ENCODE measurements at places on chromosomes 1 and 21.

DNA sequence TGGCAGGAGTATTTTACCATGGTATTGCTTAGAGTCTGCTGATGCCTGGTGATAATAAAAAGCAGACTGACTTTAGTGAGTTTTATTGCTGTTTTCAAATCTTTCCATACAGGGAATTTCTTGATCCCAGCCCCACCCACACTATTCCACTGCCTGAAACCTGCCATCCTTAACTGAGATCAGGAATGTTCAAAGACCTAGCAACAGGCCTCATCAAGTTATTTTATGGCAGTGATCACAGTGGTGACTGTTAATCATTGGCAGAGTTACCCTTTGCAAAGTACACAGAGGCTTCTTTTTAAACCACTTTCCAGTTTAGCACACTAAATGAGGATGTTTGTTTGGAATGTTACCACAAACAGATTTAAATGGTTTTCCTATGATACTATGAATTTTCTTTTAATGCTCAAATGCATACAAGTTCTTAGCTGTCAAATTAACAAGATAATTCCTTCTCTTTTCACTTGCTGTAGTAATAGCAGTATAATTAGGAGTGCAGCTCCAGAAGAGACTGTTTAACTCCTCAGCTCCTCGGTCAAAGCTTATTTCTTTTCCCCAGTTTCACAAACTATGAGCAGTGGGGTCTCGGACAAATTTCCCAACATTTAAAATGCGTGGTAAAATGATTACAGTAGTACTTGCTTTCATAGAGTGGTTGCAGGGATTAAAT is 69.9 kb upstream of the USP25 start:
- DNase-seq: no peak

DNA sequence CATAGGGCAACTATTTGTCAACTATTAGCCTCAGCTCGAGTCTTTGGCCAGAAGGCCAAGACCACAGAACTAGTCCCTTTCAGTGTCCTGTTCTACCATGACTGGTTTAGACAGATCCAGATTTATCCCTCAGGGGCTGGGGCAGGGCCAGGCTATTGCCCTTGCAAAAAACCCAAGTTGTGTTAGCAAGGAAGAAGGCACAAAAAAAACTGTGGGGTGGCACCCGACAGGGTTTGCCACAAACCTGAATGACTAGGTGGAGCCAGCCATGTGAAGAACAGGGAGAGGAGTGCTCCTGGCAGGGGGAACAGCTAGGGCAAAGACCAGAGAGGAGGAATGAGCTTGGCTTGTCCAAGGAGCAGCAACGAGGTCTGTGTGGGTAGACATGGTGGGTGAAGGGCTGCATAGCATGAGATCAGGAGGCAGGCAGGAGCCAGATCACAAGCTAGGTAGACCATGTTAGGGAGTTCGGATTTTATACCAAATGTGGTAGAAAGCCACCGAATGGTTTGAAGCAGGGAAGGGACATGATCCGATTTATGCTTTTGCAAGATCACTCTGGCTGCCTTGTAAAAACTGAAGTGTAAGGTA is 4.3 kb downstream of the DCST1 start:
- DNase-seq: no peak

DNA sequence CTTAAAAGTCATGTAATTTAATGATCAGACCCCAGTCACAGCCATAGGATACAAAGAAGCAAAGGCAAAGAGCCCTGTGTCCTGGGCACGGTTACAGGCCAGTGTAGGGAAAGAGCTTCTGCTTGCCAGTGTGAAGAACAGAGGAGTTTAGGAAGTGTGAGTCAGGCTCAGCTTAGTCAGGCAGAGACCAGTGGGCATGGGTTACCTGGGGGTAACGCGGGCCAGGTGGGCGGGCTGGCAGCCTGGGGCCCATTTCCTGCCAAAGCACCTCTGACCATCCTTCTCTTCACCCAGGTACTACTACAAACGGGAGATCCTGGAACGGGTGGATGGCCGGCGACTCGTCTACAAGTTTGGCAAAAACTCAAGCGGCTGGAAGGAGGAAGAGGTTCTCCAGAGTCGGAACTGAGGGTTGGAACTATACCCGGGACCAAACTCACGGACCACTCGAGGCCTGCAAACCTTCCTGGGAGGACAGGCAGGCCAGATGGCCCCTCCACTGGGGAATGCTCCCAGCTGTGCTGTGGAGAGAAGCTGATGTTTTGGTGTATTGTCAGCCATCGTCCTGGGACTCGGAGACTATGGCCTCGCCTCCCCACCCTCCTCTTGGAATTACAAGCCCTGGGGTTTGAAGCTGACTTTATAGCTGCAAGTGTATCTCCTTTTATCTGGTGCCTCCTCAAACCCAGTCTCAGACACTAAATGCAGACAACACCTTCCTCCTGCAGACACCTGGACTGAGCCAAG is 4.7 kb downstream of the ELF3 start:
- no peak for DNase-seq

DNA sequence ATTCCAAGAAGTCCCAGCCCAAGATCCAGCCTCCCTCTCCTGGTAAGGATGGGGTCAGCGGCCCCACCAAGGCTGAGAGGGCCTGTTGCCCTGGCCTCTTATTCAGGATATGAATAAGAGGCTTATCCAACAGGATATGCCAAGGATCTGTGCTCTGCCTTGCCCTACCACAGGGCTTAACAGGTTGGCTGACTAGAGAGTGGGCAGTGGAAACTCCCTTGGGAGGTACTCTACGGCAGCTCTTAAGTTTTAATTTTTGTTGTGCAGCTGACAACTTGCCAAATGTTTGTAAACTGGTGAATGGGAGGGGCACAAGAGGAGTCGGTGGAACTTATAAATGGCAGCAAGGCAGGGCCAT is 16.5 kb upstream of the PIGV start:
- DNase-seq: no peak

DNA sequence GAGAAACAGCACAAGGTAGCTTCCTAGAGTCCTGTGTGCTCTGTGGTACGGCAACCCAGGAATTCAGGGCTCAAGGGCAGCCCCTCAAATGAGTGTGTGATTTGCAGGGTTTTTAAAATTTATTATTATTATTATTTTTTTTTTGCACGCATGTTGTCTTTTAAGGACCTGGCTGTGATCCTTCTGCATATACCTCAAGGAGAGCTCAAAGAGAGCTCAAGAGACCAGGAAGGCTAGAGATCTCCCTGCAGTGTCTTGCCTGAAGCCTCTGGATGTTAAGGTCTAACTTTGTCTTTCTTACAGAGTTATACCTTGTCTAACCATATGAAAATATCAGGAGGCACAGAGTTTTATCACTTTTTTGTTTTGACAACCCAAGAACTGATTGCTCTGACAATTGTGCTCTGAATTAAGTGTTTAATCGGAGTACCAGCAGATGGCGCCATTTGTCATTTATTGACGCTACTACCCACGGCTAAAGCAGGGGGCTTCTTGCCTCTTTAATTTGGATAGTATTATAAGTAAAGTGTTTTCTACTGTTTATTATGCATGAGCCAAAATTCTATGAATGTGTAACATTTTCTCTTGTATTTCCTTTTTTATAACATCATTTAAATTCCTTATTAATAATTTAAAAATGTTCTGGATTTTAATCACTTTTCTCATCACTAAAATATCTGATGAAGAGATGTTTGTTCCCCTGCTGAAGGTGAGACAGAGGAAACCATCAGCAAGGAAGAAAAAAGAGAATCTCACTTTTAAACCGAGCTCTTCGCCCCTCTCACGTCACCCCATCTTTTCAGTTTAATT is 35.8 kb upstream of the LMO4 start:
- DNase-seq: peak; percentile 84

DNA sequence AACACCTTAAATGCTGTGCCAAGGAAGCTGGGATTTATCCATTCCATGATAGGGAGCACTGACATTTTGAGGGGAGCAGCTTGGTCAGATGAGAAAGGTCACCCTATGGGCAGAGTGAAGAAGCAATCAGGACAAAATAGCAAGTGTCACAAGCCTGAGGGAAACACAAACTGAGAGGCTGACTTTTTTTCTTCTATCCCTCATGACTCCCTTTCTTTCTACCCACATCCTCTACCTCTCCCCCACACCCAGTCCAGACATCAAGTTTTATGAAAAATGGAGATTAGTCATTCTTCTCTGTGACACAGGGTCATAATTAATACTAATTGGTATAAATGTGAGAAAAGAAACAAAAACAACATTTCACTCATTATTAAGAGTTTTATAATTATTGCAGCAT is 103.1 kb downstream of the SLC25A24 start:
- no peak for DNase-seq

GRCh38 chr1:99370476-99370875 is 106.2 kb downstream of the PLPPR4 start:
- no peak for DNase-seq

GRCh38 chr1:155636397-155637153 is 26.6 kb downstream of the MSTO1 start:
- no peak for DNase-seq

- DNase-seq: no peak
Observed at GRCh38 chr1:114554577-114554976, 26.8 kb downstream of the BCAS2 start.

DNA sequence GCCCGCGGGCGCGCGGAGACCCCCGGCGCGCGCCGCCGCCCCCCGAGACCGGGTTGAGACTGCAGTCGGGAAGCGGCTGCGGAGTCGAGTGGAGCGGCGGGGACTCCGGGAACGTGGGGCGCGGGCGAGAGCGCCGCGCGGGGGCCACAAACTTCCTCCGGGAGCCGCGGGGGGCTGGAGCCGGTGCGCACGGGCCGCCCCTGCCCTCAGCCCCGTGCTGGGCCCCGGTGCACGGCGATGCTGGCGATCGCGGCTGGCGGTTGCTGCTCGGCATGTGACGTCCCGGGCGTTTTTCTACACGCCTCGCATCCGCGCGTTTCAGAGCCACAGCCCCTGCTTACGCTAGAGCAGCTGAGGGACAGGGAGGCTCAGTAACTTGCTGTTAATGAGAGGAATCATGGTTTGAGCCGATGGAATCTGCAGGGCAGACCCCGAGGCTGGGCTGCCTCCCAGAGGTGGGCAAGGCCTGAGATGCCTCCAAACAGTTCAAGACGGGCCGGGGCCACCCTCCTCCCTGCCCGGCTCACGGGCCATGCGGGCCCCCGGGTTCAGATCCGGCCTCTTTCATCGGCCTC is 520 bp downstream of the TMEM201 start:
- DNase-seq: no peak

GRCh38 chr1:51297401-51298321 is 32.7 kb downstream of the TTC39A start:
- DNase-seq: no peak
